ENCODE measurements at places on chromosomes 4 and X.

DNA sequence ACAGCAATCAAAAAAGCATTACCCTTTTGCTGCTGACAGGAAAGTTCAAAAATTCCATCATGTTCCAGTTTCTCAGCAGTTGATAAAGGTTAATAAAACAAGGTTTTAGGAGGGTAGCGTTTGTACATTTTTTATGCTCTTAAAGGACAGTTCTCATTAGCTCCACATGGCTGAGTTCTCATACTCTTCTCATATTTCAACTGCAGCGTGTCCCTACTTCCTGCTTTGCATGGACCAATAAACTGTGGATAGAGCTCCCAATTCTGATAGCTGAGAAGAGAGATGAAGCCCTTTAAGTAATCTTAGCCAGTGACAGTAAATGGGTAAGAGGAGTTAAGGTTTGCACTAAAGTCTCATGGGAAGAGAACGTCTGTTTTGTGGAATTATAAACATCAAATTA, 53.5 kb downstream of the SPANXA2 start:
- no peak for DNase-seq

DNA sequence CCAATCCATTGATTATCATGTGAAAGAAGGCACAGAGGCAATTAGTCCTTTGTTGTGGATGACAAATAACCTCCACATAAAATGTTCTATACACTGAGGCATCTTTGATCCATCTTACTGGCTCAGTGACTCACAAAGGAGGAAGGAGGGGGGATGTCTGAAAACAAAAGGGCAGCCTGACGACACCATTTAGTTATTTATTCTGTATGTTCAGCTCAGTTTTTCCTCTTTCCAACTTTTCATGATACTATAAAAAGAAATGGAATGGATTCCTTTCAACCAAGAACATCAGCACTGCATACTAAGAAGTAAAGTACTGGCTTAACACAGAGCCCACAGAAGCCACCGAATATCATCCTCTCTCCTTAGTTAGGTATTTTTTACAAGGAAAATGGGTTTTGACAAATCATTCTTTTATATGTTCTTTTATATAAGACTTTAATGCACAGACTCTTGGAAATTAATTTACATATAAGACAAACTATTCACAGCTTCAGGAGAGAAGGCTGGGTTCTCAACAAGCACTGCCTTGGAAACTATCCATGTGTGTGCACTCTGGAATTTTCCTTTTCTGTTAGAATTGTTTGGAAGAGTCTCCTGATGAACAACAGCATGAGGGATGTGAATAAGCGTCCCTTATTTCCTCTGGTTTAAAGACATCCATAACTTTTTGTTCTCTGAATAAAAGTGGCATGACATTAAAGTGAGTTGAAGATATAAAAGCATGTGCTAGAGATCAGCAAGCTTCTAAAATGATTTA, 135.6 kb downstream of the TSPAN5 start:
- DNase-seq, result no peak

GRCh38 chrX:2374086-2374485, 126.7 kb downstream of the DHRSX start:
- DNase-seq, result no peak

DNA sequence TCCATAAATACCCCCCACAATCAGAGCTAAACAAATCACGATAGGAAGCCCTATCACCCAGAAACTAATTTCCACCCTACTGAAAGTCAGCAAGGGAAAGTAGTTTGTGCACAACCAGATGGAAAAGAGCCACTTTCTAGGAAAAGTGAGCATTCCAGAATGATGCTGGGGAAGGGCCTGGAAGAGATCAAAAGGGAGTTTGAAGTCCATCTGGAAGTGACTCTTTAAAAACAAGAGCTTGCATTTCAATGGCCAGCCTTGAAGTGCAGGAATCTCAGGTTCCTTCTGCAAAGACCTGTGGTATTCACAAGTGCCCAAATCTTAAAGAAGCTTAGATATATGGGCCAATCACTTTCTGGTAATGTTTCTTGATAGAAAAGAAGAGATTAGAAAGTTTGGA, 97.0 kb upstream of the LDB2 start:
- DNase-seq, result no peak

- no peak for DNase-seq
These were observed 67.2 kb upstream of the HOPX start for GRCh38 chr4:56748271-56748670.

DNA sequence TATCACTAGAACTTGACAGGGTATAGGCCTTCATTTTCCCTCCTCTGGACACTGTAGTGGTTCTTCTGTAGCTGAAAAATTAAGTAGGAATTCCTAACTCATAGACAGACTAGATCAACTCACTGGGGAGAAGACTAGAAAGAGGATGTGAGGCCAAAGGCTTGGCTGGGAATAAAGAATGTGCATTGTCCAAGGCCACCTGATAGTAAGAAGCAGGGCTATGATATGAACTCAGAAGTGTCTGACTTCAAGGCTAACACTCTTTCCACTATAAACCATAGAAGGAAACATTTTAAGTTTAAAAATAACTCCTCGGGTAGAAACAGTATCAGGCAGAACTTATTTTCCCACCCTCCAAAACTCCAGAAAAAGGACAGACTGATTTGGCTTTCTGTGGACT, 346.6 kb downstream of the OPHN1 start:
- no peak for DNase-seq

DNA sequence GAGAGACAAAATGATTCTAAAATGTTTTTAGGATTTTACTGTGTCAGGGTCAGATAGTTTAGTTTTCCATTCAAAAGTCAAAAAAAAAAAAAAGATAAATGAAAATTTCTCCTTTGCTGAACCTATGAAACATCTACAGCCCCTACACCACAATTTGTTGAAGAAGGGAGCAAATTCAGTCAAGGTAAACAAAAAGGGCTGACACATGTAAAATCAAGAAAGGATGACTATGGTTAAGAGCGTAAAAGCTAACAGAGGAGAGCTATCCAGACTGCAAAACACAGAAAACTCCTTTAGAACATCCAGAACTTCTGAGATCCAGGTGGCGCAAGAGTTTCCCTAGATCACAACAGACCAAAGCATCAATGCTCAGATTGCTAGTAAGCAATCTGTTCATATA, 72.2 kb downstream of the RAB28 start:
- DNase-seq, result no peak

- DNase-seq, result no peak
These were observed 242.9 kb upstream of the NEIL3 start for GRCh38 chr4:177066746-177067145.

- no peak for DNase-seq
These were observed 29.3 kb upstream of the CFAP299 start for GRCh38 chr4:80306260-80306659.

GRCh38 chr4:94410678-94411206, 41.0 kb upstream of the PDLIM5 start:
- DNase-seq, result no peak

DNA sequence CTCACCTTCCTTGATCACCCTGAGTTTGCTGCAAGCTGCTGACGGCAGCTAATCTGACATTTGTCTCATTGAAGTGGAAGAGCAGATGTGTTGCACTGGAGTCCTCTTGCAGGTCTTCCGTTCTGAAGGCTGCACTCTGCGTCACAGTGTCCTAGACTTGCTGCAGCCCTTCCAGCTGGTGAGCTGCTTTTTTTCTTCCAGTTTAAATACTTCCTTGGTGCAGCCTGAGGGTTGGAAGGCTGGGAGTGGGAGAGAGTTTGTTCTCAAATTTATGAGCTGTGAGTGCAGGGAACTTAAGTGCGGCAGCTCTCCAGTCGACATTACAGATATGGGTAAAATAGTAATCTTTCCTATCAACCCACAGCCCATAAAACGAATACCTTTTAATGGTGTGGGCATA, 303.6 kb upstream of the FAT1 start:
- DNase-seq, result no peak

- no peak for DNase-seq
These were observed 6.8 kb downstream of the FGB start for GRCh38 chr4:154569584-154569983.

DNA sequence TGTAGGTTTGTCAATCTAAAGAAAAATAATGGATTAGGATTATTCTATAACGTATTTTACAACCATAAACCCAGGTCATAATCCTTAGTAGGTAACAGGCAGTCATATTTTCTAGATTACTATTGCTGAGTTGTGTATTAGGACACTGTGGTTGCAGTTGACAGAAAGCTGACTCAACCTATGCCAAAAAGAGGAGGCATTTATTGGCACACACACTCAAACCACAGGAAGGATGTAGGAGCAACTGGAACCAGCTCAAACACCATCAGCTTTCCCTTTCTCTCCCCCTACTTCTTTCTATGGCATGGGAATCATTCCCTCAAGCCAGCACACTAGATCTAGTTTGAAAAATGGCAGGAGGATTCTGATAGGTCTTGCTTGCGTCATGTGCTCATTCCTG, 136.4 kb upstream of the FAM9C start:
- no peak for DNase-seq

- DNase-seq, result no peak
These were observed 17.7 kb upstream of the CENPU start for GRCh38 chr4:184751585-184751956.

DNA sequence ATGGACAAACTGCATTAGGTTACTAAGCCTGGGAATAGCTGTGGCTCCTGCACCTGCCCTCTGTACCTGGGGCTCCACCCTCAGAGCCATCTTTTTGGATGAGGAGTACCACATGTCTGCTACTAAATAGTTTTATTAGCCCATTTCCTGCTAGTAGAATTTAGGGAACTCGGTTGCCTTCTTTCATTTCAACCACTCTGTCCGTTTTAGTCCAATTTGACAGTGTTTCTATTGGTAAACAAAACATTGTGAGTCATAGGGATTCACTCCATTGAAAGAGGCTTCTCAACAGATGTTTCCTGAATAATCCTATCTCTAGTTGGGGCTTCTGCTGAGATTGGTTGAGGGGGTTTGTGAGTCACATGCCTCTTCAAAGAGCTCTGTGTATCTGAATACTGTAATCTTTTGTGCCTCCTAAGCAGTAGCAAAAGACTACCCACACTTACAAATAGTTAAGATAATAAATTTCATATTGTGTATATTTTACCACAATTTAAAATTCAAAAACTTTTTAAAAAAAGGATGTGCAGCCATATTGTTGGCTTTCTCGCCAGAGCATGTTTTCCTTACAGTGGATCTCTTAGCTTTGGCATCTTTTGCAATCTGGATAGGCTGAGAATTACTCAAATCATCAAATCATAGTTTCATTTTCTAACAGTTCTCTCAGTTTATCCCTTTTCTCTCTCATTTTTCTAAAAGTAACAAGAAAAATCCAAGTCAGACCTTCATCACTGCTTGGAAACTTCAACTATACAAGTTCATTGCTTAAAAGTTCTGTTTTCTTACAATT, 9.9 kb downstream of the FAM200B start:
- DNase-seq, result peak; percentile 27

- DNase-seq, result no peak
These were observed 19.8 kb upstream of the STOX2 start for GRCh38 chr4:183885205-183885720.

GRCh38 chr4:111174331-111174730, 551.5 kb upstream of the PITX2 start:
- DNase-seq, result no peak

- no peak for DNase-seq
These were observed 23.5 kb upstream of the SPINK2 start for GRCh38 chr4:56844802-56845580.

GRCh38 chr4:75678965-75679364, 5.8 kb upstream of the G3BP2 start:
- DNase-seq, result no peak

- DNase-seq, result no peak
These were observed 99.6 kb upstream of the PTCHD1 start for GRCh38 chrX:23235051-23235450.

DNA sequence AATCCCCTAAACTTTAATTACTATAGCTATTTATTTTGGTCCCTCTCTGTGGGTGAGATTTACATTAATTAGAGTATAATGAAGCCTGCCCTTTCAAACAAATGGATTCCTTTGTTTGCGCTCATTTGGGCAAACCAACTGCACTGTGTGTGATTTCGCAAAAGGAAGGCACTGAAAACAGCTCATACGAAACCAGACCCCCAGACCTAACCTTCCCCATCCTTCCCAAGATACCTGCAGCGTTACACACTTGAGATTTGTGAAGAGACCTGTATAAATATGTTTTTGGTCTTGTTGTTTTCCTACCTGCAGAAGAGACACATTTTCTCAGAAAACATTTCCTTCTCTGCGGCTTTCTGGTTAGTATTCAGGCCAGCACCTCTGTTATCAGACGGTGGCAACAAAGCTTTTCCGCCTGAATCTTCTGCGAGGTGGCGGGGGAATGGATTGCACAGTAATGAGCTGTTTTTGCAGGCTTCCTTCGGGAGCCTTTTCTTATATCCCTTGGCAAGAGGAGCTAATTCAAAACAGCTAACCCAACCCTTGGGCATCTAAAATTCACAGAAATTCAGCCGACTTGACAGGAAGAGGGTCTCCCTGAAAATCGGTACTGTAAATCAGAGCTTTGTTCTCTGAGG, 47.6 kb downstream of the CBLL2 start:
- DNase-seq, result no peak

DNA sequence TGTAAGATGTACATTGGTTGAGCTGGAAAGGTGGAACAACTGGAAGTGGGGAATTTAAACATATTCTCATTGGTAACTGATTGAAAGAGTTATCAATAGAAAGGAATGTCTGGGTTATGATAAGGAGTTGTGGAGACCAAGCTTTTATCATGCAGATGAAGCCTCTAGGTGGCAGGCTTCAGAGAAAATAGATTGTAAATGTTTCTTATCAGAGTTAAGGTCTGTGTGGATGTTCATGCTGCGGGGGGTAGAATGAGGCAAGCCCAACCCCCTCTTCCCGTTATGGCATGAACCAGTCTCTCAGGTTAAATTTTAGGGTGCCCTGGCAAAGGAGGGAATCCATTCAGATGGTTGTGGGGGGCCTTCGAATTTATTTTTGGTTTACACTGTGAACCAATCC, 16.0 kb downstream of the ARSD start:
- DNase-seq, result no peak

- DNase-seq, result no peak
These were observed 24.0 kb downstream of the GALNT7 start for GRCh38 chr4:173192375-173193162.

GRCh38 chr4:138774940-138775339, 240.6 kb upstream of the NOCT start:
- no peak for DNase-seq

DNA sequence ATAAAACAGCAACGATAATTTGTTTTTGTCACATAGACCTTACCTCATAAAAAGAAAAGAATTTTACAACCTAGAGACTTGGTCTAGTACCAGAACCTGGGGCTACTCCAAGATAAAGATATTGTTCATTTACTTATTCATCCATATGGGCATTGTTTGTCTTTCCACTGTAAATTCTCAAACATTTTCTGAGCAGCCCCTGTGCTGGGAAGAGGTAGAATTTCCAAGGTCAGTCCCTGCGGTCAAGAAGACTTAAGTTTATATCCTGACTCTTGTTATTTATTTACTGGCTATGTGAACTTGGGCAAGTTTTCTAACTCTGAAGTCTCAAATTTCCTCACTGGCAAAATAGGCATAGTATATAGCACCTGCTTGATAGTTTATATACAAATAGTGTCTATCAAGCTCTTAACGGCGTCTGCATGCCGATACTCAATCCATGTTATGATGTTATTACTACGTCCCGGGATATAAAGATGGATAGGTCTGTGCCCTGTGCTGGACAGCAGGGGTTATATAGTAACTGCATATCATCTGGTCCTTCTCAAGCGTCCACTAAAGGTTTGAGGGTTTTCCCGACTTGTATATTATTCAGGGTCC, 222.1 kb upstream of the TAPT1 start:
- DNase-seq, result no peak
